ENCODE measurements at places on chromosomes 2 and 18. TPM values are rescaled to one million over a fixed set of nuclear protein-coding genes. Genes with fewer than 3 reads are reported as not detected.

The SPDYA gene
- 0.10 TPM for polyA plus RNA-seq

The CCDC121 gene
- 0.58 TPM for polyA plus RNA-seq

The PGAP1 gene
- polyA plus RNA-seq = 4.1 TPM

The GAD1 gene
- polyA plus RNA-seq = 0.25 TPM

DNA sequence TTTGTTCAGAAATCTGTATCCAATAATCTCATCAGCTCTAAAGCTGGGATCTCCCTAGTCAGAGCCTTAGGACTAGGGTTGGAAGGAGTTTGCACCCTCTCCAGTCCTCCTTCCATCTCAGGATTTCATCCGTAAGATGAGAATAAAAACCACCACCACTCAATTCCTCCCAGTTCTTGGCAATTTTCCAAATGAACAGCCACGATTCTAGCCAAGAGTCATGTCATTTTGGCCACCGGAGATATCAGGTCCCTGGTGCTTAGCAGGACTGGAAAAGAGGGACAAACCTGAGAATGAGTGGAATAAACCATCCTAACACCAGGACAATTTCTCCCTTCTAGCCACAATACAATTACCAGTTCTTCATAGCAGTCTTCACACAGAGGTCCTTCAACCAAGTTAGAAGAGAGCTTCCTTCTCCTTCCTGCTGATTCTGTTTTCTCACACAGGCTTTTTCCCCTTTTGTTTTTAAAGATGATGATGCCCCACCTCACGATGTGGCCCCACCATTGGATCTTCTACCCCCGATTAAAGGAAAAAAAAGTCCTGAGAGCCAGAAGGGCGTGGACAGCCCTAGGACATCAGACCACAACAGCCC, 36.2 kb downstream of the KIAA2012 start:
- no peak for DNase-seq

- DNase-seq = no peak
Observed at GRCh38 chr2:168208652-168209051, 38.7 kb downstream of the STK39 start.

- no peak for DNase-seq
Observed at GRCh38 chr2:76870581-76870980, 651.6 kb downstream of the LRRTM4 start.
